ENCODE measurements at places on chromosomes 13 and 19.

DNA sequence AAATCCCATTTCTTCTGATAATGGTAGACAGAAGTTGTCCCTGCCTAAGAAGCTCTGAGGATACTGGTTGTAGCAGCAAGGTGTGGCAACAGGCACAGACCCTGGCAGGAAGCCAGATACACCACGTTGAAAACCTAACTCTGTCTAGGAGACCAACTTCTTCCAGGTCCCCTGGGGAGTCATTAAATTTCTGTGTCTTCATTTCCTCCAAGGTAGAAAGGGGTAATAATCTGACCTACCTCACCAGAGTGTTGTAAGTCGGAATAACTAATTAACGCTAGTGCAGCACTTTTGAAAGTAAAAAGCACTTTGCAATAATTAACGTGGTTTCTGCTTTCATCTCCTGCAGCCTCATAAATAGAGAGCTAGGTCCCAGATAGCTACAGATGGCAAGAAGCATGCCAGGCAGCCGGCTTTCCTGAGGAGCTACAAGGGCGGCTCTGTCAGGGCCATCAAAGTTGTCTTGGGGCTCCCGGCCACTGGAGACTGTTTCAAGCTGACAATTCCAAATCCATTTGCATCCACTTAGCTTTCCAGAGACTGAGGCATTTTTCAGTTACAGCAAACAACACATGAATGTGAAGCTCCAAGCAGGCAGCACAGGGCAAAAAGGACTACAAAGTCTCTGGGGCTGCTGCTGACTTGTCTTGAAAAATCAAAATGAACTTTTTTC lies 176.2 kb downstream of the FOXO1 start:
- DNase-seq = no peak

GRCh38 chr19:7732045-7732444 lies at the start of gene CLEC4G:
CLEC4G (minus strand) TSS chr19:7732110; CDS start chr19:7732102, 8 bp downstream.
- no peak for DNase-seq

DNA sequence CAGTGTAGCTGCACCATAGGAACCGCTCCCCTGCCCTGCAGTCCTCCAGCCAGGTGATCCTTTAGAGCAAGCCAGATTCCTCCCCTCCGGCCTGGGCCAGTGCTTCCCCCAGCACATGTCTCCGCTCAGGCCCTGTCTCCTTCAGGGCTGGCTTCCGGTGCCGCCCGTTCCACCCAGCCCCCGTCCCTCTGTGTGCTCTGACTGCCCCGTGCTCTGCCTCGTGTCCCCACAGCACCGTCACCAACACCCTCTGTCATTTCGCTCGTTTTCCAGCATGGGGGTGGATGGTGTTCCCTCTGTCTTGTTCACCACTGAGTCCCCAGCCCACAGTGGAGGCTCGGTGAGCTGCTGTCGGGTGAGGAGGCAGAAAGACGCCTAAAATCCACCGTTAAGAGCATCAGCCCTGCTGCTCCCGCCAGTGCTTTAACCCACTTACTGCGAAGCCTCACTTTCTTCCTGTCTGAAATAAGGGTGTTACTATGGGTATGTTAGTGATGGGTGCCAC lies 54.5 kb downstream of the TSSK6 start:
- DNase-seq = peak; percentile 29

- peak; percentile 83 for DNase-seq
These were observed at the start of gene ZNF570 for GRCh38 chr19:37468961-37469777. ZNF570 (plus strand) TSS chr19:37469356; CDS start chr19:37470355, 999 bp downstream.

DNA sequence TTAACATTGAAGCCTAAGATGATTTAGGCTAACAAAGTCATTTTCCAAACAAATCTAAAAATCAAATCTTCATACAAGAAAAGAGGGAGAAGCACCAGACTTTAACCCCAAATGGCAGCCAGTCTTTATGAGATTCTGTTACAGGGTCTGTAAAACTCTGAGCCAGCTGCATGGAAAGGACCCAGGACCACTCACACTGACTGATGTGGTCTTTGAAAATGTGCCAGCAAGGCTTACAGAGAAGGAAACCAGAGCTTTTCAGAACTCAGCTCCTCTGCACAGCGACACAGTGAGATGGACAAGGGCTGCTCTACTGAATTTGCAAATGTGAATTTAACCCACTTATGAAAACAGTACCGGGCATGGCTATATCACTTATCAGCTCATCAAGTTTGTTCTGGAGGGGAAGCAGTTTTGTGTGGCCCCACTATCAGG lies 98.8 kb upstream of the SERP2 start:
- no peak for DNase-seq

GRCh38 chr19:19304186-19304965 lies 15.9 kb downstream of the SUGP1 start:
- no peak for DNase-seq

DNA sequence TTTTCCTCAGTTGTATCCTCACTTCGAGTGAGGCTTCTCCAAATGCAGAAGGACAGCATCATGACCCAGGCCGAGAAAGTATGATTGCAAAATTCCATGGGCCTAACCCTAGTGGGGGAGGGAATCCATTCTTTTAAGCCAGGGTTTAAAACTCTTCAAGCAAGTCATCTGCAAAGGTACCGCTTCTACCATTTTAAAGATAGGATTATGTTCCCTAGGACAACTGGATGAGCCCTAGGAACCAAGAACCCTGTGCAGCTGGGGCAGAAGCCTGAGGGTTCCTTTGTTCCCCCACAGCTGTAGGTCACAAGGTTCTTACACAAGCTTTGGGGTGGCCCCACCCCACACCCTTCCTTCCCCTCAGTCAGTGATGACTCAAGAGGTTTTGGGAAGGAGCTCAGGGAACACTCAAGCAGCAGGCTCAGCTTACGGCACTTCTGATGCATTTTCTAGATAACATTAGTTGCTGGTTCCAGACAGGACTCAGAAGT lies 13.5 kb downstream of the ARL11 start:
- no peak for DNase-seq
